ENCODE measurements at places on chromosomes 7 and 10.

DNA sequence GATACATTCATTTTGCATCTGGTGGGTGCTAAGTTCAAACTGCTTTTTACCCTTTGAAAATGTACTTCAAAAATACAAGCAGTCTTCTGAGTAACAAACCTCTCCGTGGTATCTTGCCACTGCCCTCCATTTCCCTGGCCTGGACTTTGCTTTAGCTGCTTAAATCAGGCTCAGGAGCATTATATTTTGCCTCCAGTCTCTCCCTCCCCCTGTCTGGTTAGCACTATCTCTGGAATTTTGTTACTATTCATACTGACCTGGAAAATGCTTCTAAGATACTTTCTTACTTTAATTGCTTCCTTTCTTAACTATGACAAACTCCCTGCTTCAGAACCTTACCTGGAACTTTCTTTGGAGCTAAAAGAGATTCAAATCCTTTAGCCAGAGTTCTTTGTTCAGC lies 369.8 kb downstream of the GFRA1 start:
- no peak for DNase-seq

DNA sequence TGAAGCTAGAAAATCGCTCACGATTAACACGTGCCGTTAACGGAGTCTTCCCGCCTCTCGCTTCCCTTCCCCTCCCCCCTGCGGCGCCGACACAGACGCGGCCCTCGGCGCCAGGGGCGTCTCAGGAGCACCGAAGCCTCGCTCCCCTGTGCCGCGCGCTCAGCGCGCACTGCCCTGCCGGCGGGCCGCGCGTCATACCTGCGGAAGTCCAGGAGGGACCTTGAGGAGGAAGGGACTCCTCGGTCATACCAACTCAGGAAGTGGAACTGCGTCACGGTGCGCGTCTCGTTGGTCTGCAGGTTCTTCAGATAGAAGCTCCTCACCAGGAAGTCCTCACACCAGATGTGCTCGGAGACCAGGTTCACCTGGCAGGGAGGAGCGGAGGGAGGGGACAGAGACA lies 239.6 kb downstream of the DNAJB6 start:
- DNase-seq: no peak

- DNase-seq: no peak
These were observed 11.3 kb downstream of the GNAI1 start for GRCh38 chr7:80145780-80146422.

DNA sequence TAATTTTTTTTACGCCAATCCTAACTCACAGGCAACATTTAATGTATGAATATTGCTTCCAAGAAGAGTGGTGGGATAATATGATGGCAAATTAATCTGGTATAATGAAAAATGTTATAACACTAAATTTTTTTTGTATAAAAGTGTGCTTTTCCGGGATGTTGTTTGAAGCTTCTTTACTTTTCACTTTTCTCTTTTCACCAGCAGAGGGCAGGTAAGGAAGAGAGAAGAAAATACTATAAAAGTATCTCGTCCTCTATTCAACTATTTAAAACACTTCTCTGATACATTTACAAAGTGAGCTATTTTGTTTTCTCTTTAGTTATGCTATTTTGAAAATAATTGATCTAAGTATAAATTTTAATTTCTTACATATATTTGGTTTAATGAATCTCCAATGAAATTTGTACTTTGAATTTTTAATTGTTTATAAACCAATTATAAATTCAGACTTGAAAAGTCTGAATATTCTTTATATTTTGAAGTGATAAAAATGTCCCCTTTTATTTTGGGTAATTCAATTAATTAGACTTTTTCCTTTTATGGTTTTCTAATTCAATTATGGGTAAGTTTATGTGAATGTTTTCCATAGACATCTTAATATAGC lies 20.7 kb upstream of the CFTR start:
- DNase-seq: no peak

GRCh38 chr10:99172950-99173349 lies 62.7 kb downstream of the HPSE2 start:
- DNase-seq: no peak

DNA sequence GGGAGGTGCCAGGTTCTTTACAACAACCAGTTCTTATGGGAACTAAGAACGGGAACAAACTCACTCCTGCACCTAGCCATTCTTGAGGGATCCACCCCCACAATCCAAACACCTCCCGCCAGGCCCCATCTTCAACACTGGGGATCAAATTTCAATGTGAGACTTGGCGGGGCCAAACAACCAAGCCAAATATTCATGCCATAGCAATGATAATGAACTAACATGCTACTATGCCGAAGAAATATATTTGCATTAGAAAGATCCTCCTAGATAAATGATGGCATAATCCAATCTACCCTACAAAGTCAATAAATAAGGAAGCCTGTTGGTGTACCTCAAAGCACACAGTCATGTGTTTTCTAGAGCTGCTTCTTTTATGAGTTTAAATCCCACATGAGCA lies 57.6 kb downstream of the CCDC71L start:
- no peak for DNase-seq
